ENCODE measurements at places on chromosomes 6 and 20.

DNA sequence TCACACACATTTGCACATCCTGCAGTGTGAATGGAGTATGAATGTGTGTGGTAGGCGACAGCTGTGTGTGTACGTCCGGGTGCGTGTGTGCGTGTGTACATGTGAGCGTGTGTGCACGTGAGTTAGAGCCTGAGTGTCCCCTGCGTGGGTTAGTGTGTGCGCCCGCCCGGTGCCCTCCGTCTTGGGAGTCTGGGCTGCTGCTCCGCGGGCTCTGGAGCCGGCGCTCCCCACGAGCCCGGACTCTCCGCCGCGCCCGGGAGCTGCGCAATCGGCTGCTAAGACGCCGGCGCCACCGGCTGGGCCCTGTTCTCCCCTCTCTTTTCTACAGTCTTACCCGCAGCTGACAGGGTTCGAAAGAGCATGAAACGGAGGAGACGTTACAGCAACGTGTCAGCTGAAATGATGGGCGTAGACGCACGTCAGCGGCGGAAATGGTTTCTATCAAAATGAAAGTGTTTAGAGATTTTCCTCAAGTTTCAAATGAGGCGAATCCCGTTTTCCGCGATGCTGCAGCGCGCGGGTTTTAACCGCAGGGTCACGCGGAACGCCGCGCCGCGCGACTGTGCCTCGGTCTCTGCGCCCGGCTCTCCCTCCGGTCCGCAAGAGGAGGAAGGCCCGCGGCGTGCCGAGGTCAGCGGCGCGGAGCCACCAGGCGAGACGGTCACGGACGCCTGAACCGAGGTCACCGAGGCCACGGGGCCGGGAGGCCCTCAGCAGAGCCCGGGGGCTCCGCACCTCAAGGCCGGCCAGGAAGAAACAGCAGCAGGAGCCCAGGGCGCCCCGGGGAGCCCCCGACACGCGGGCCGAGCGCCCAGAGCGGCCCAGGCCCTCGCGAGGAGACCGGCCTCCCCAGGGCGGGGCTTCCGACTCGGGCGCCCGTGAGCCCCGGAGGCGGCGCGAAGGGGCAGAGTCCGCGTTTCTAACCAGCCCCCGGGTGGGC lies 95.3 kb upstream of the BHLHE23 start:
- DNase-seq, result no peak

GRCh38 chr20:62793757-62794006 lies 2.6 kb upstream of the MRGBP start:
- DNase-seq, result no peak

DNA sequence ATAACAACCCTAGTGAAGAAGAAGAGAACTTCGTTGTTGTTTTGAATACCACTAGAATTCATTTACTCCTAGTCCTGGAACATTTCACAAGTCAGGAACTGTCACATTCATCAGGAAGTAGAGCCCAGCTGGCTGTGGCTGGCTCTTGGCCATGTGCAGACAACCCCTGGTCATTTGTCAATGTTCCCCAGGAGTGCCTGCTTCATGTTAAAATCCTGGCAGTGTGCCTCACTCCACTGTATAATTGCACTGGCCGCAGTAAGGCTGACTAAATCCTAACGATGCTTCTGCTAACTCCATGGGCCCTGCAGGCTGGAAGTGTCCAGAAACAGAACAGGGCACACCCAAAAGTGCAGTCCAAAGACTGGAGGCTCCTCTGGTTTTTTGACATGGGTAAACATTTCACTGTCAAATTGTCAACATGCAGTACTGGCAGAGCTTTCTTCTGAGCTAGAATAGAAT lies 41.5 kb upstream of the ADGRF1 start:
- no peak for DNase-seq

DNA sequence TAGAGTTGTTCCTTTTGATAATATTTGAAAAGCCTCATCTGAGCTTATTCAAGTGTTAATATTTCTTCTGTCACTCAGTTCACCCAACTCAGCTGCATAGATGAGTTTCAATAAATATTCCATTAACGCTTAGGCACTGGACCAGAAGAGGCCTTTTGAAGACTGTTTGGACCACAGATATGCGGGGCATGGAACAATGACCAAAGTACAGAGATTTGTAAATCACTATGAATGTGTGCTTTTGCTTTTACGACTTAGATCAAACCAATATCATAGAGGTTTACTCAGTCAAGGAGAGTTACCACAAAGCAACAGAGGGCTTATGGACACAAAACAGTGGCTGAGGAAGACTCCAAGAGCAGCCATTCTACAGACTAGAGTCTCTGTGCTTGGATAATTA lies 99.9 kb downstream of the RTN4IP1 start:
- no peak for DNase-seq

DNA sequence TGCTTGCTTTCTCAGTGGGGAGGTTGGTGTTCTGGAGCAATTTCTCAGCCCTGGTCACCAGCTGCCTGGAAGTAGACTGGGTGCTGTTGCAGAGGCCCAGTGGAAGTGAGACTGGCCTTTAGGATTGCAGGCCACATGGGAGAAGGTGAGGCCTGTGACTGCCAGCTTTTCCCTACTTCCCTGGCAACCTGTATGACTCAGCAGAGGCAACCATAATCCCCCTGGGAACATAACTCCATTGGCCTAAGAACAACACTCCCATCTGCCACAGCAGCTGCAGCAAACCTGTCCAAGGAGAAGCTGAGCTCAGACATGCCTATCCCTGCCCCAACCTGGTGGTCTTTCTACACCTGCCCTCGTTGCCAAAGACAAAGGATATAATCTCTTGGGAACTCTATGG lies 473.5 kb upstream of the SPTLC3 start:
- no peak for DNase-seq

DNA sequence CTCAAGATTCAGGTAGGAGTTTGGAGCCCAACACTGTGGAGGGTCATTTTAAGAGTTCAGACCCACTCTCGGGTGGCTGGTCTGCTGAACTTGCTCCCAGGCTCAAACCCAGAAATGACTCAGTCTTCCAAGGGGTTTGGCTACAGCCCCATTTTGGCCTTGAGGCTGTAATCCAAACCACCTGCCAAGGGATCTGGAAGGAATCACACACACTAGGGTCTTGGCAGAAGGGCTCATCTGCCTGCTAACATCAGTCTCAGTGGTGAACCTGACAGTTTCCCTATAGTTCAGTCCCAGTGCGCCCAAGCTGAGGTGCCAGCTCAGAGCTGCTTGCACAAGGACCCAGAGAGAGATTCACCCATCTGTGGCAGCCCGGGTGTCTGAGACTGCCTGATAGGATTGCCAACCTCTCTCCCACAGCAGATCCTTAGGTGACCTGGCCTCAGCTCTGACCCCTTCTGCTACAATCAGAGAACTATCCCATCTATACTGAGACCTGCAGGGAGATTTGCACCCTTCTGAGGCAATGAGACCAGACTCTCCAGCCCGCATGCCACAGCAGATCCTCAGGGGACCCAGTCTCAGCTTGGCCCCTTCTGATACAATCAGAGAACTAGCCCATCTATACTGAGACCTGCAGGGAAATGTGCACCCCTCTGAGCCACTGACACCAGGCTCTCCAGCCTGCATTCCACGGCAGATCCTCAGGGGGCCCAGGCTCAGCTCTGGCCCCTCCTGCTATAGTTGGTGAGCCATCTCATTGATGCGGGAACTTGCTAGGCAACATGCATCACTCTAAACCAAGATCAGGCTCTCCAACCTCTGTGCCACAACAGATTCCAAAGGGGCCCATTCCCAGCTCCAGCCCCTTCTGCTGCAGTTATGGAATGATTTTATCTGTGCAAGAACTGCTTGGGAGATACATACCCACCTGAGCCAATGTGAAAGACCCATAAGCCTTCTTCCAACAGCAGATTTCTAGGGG lies 48.2 kb downstream of the THBS2 start:
- no peak for DNase-seq

DNA sequence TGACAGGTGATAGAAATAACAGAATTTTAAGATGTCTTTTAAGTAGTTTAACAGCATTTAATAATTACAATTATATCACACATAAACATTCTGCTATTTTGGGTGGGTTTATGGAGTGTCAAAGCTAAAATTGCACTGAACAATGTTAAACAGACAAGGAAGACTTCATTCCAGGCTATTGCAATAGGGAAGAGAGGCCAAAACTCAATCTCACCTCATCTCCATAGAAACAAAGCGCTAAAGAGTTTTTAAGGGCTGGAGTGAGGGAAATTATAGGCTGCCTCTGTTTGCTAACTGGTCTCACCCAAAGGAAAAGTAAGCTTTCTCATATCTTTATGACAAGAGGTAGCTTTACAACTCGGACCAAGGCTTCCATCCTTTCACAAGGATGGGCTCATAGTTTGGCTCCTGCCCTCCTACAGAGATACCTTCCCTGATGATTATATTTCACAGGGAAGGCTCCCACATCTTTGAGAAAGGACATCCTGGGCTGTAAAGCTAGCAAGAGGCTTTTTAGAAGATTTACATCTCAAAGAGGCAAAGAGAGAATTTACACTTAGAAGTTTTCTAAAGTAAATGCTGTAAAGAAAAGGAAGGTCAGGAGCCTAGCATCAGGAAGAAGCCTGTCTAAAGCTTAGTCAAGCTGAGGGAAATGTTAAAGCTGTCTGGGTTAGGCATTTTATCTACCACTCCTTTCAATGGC lies 350.2 kb upstream of the IMPG1 start:
- DNase-seq, result peak; percentile 27

DNA sequence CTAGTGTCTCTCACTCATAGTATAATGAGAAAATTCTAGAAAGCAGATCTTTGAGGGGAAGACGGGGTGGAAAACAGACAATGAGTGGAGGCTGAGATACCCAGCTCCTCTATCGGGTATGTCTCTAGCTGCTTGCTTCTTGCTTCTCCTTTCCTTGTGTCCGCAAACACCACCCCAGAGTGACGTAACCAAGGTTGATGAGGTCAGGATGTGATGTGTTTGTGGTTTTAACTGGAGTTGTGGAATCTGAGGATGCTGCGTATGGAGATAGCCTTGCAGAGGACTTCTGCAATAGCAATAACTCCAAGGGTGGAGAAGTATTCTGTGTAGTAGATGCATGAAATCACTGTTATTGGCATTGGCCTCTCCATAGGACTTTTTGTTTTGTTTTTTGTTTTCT lies 132.7 kb upstream of the IFNGR1 start:
- no peak for DNase-seq

- DNase-seq, result no peak
Observed at GRCh38 chr6:161917645-161918044, 643.8 kb upstream of the AGPAT4 start.

DNA sequence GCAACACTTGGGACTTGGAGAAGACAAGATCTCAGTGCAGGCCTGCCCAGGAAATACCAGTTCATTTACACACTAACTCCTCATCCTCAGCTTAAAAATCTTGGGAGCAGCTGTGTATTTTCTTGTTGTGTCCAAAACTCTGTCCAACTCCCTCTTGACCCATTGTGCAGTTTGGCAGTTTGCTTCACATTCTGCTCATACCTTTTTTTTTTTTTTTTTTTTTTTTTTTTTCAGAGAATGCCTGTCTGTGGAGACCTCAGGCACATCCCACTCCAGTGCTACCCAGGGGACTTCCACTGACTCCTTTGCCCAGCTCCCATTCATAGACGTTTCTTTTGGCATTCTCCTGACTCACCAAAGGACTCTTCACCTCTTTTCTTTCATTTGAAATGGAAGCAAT lies 265.8 kb upstream of the TCF21 start:
- DNase-seq, result no peak

GRCh38 chr6:153392156-153392555 lies 261.1 kb upstream of the RGS17 start:
- no peak for DNase-seq

DNA sequence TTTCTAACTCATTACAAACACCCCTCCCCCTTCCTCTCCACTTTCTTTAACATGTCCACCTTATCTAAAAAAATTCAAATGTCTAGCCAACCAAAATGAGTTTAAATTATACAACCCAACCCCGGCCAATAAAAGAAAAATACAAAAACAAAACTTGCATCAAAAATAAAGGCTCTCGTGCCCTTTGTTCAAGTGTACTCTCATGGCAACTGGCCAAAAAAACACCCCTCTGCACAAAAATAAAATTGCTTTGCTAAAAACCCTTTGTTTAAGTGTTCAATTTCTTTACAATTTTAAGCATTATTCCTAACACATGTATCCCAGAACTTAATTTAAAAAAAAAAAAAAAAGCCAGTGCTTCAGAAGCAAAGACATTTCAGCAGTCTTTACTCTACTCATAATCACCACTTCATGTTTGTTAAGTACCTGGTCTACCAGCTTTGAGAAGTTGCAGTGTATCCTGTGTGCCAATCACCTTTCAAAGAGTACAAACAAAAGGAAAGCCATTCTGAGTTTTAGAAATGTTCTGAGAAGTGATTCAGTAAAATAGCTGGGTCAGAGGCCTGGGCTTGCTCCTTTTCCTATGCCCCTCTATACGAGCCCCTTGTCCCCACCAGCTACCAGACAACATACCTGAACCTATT lies 87.5 kb downstream of the MDN1 start:
- DNase-seq, result no peak

- no peak for DNase-seq
Observed at GRCh38 chr6:138971601-138972000, 16.5 kb downstream of the REPS1 start.

DNA sequence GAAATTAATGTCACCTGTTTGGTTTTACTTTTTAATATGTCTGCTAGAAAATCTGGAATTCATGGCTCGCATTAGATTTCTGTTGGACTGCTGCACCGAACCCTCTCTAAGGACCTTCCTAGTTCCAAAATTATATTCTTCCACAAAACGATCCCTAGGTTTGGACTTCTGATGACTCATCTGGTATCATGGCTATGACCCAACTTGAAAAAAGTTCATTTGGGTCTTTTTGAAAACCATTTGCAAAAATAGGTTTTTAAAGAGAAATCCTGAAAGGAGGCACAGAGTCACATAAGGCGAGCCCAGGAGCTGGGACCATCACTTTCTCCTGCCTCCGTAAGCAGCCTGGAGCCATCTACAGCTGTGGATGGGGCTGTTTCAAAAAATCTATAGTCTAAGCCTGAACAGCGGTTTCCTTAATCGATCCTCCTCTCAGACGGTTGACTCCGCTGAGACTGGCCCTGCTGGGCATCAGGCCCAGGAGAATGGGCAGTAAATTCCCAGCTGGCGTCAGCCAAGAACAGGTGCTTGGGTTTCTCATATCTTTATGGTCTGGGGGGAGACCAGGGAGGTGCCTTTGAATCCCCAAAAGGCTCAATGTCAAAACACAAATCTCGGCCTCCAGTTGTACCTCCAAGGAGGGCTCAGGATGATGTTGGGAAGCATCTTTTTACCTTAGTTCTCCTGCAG lies 44.6 kb downstream of the SLC24A3 start:
- no peak for DNase-seq

DNA sequence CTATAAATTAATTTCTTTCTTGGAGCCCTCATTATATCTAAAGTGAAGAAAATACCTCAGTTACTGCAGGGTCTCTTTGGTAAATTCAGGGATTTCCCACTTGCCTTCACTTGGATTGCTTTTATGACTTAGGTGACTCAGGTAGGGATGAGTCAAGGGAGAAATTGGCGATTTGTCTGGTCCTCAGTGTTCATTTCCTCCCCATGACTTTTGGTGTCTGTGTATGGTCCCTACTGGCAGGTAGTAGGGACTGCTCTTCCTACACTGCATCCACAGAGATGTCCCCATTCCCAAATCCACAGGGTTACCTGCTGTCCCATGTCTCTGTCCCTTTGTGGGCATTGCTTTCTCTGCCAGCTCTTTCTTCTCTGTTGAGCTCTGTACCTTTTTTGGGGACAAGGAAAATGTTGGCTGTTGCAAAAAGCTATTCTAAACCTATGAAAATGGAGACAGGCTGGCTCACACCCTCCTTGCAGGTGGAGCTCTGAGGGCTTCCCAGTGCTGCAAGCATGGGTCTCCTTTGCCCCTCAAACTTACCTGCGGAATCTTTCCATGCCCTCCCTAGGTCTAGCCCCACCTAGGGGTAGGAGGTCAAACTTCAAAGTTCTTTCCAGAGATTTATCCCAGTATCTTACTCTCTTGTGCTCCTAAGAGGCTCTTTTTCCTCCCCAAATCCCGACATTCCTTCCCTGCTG lies 211.9 kb downstream of the ZNF217 start:
- no peak for DNase-seq

GRCh38 chr20:2845607-2846006 lies 5.1 kb downstream of the VPS16 start:
- DNase-seq, result no peak
